ENCODE measurements at places on chromosomes 5 and 9.

DNA sequence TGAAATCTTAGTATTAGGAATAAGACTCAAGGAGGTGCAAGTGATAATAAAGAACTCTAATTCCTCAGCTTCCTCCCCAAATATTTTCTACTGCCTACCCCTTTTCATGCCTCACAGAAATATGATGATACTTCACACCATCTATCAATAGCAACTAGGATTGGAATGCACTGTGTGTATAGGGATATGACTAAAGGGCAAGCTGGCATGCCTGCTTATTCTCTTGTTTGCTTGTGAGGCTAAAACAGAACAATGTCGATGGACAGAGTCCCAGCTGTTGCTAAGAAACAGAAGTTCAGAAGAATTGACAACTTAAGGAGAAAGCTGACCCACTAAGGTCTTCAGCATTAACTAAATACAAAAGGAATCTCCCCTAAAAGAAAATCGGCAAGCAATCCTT, 9.7 kb upstream of the CHD1 start:
- no peak for DNase-seq

DNA sequence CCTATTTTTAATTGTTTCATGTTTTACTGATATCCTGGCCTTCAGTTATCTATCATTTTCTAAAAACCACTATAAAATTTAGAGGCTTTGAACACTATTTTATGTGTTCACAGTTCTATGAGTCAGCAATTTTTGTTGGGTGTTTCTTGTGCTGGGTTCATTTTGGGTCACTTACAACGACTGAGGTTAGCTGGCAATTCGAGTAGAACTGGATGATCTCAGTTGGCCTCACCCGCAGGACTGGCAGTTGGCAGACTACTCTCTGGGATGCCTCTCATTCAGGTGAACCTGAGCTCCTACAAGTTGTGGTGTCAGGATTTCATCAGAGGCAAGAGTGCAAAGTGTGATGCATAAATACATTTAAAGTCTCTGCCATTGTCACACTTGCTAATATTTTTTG, 151.0 kb upstream of the PAPPA start:
- DNase-seq, result no peak

DNA sequence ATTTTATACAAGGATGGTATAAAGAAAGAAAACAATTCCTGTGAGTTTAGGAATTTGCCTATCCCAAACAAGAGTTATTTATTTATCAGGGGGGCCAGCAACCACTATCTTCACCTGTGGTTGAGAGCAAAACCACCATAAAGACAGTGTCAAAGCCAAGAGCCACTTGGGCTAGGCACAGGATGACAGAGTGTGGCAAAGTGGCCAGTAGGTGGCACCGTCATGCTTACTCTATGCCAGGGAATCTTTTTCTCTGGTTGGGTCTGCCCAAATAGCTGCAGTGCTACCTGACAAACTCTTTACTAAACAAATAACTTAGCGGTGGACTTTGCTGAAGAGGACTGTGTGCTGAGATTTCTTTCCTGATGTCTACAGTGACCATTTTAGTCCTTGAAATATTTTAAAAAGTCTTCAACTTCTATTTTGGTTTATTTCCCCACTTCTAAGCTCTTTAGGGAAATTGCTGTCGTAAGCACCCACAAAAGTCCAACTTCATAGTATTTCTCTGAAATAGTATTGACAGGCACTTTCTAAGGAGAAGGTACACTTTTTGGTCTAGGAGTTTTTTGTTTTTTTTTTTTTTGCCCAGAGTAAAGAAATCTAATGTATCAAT, 285.0 kb downstream of the RFX3 start:
- DNase-seq, result no peak

GRCh38 chr5:68258531-68258930, 43.0 kb downstream of the PIK3R1 start:
- no peak for DNase-seq

DNA sequence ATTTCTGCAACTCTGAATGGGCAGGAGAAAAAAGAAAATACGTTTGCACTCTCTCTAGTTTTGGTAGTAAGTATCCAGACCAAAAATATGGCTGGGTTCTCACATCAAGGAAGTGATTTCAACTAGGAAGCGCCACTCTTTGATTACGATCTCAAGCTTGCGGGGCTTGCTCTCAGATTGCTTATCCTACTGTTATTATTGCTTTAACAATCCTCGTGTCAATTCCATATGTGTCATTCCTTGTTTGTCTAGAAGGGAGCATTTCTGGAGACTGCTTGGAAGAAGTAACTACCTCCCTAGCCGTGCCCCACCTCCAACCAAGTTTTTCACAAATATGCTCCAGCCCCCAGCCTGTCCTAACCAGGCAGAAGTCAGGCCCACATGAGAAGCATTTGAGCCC, 3.5 kb downstream of the PRUNE2 start:
- no peak for DNase-seq

DNA sequence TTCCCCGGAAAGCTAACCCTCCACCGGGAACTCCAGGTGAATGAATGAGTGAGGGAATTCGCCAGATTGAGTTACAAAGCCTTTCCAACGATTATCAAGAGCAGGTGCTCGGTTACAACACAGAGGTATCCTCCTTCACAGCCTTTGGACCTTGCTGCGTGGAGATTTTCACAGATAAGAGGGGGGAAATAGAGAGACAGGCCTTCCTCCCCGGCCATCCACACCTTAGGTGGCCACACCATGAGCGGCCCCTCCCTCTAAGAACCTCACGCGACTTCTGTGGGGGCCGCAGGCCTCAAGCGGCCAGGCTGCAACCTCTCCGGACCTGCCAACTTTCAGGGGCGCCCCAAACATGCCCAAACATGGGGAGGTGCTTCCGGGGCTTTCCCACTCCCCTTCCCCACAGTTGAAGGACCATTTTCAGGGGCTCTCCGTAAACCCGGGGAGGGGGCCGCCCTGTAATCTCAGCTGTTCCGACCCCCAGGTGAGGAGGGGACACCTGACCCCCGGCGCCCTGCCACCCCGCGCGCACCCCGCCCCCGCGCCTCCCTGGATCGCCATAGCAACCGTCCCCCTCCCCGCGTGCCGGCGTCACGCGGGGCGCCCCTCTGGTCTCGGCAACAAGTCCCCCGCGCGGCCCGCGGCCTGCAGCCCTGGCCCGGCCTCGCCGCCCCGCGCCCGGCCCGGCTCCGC, 603 bp downstream of the DENND1A start:
- DNase-seq, result no peak

- no peak for DNase-seq
These were observed 89.9 kb downstream of the SIL1 start for GRCh38 chr5:139108063-139108824.

DNA sequence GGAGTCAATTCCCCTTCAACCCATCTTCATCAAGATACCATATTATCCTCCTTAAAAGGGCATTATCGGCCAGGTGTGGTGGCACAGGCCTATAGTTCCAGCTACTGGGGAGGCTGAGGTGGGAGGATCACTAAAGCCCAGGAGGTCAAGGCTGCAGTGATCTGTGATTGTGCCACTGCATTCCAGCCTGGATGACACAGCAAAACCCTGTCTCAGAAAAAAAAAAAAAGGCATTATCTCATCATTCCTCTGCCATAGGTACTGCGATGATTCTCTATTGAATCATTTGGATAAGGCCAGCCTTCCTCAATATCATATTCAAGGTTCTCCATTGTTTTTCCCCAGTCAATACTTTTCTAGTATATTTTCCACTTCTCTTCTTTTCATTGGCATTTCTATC, 39.2 kb upstream of the RAB3C start:
- no peak for DNase-seq

GRCh38 chr5:150658699-150659265, 2.3 kb upstream of the MYOZ3 start:
- no peak for DNase-seq

DNA sequence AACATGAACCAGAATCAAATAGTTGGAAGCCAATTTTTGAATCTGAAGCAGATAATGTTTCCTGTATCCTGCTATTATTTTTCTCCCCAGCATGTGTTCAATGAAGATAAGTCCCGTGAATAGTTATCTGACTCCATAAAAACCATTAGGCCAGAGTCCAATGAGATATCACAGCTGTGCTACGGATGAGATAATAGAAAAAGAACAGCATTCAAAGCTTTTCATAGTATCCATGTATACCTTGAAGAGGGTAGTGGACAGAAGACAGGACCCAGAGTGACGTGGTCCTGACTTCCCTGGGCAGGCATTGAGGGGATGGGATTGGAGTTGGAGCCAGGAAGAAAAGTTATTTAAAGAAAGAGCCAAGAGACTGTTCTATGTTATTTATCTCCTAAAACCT, 50.7 kb upstream of the C6 start:
- no peak for DNase-seq

DNA sequence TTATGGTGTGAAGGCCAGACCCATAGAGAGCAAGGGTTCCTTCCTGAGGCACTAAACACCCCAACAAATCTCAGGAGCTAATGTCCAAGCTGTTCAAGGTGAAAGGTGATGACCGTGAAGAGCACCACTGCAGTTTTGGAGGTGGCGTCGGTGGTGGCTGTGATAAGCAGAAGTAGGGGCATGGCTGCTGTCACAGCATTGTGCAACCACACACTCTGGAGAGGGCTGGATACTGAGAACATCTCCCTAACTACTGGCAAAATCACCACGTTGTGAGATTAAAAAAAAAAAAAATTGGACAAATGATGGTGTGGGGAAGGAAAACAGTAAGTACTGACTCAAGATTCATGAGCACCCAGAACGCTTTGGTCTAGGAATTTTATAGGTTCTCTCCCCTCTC, 156.5 kb downstream of the PJA2 start:
- DNase-seq, result no peak

- no peak for DNase-seq
These were observed 68.1 kb upstream of the FBXL7 start for GRCh38 chr5:15431923-15432322.

- DNase-seq, result no peak
These were observed 169.9 kb downstream of the FANCC start for GRCh38 chr9:95147452-95148207.

DNA sequence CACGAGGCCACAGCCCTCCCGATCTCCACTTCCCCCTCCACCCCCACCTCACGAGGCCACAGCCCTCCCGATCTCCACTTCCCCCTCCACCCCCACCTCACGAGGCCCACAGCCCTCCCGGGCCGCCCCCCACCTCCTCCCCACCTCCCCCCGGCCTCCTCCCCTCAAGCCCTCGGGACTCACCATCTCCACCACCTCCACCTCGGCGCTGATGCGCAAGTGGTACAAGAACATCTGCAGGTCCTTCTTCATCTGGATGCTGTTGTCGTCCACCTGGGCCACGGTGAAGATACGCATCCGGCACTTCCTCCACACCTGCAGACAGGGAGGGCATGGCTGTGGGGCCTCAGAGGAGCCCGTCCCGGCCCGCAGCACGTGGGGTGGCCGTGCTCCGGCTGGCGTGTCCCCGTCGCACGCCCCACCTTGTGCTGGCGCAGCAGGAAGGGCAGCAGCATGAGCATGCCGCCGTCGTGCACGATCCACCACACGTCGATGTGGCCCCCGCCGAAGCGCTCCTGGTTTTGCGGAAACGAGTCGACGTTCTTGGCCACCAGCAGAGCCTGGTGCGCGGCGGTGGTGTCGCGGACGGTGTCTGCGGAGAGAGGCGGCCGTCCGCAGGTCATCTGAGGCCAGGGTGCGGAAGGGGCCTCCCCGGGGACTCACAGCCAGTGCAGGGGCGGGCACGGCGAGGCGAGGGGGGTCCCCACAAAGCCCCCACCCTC, 48.0 kb downstream of the SLC12A7 start:
- DNase-seq, result no peak

GRCh38 chr9:124218987-124219461, 38.7 kb upstream of the NEK6 start:
- DNase-seq, result no peak

DNA sequence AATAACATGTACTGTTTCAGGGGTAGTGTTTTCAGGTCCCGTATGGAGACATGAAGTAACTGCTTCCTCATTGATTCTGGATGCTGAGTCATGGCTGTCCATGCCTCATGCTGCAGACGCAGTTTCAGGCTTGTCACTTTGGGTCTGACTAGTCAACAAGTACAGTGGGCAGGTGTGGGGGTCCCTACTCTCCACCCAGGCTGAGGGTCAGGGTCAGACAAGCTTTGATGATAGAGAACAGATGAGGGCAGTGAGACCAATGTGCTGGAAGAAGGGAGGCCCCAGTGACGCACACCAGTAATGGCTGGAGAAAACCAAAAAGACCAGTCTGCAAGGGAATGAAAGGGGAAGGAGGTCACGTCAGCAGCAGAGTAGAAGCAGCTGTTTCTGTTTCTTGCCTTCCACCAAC, 80.0 kb upstream of the NFIL3 start:
- DNase-seq, result no peak

DNA sequence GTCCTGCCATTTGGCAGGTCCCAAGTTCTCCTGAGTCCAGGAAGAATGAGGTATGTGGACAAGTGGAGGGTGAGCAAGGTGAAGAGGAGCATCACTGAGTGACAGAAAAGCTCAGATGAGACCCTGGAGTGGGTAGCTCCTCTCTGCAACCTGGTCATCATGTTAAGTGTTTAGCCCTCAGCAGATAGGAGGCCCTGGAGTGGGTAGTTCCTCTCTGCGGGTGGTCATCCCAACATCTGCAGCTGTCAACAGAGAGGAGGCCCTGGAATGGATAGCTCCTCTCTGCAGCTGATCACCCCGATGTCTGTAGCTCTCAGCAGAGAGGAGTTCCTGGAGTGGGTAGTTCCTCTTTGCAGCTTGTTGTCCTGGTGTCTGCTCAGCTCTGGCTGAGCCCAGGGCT, 48.4 kb downstream of the NDUFAF2 start:
- DNase-seq, result no peak

- no peak for DNase-seq
These were observed 132.7 kb upstream of the MAP1B start for GRCh38 chr5:71974622-71975021.

DNA sequence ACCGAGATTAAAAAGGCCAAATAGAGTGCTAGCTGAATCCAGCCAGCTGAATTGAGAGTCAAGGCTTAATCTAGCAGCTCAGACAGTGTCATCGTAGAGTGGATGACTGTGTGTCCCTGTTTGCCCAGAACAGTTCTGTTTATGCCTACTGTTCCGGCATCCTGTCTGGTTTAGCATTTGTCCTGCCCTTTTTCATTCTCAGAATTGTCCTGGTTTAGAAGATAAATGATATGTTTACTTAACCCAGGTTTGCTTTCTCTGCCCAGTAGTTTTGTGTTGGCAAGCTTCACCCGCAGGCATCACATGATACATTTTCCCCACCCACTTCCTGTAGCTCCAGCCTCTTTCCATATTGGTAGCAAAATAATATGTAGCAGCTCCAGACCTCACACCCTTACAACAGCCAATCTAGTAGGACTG, 41.3 kb upstream of the ZSWIM6 start:
- no peak for DNase-seq

DNA sequence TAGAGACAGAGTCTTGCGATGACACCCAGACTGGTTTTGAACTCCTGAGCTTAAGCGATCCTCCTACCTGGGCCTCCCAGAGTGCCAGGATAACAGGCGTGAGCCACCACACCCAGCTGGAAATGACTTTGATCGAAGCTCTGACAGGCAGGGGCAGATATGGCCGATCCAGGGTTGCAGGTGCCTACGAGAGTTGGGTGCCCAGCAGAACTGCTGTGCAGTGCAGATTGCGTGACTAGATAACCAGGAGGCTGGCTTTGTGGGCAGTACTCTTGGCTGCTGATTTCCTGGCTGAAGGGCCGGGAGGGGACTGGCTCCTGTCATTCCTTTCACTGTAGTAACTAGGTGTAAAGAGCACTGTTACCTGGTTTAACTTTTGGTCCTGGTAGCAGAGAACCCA, 11.8 kb downstream of the TBC1D13 start:
- DNase-seq, result no peak
